ENCODE measurements at places on chromosomes 7 and 10.

DNA sequence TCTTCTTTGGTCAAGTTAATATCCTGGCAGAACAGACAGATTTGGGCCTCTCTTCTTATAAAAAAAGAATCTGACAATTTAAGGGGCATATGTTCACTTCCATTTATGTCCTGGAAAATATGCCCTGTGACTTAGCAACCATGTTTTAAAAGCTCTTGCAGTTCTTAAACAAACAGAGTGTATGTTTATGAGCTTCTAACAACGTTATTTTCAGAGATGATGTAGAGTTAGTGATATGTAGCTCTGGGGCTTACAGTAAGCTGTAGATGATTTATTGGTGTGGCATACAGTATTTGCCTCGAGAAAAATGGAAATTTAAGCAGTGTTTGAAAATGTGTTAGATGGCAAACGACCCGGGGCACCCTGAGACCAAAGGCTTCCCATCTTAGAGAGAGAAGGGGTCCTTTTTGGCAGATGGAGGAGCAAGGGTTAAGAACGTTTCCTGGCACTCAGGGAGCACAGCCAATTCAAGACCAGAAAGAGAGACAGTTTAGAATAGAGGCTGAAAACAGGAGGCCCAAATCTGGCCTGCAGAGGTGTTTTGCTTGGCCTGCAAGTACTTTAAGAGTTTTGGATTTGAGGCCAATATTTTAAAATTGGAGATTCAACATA, 397.5 kb downstream of the KCNMA1 start:
- no peak for DNase-seq

GRCh38 chr10:102585026-102585425, 59.3 kb upstream of the TRIM8 start:
- no peak for DNase-seq

DNA sequence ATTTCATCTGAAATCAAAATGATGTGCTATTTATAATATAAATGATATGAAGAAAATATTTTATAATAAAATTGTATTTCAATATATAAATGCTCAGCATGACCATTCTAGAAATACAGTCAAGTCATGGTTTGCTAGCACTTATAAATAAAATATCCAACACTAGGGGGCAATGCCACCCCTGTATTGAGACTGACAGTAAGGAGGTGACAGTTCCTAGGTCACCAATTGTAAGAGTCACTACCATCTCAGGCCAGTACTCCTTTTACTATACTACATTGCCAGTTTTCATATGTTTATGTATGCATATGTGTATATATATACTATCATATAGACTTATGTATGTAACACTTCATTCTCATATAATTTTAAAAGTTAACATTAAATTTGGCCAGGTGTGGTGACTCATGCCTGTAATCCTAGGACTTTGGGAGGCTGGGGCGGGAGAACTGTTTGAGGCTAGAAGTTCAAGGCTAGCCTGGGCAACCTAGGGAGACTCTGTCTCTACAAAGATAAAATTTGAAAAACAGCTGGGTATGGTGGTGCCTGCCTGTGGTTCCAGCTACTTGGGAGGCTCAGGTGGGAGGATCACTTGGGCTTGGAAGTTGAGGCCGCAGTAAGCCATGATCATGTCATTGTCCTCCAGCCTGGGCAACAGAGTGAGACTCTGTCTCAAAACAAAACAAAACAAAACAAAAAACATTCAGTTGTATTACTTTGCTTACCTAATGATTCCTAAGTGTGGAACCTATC, 2.4 kb upstream of the CNOT4 start:
- peak; percentile 6 for DNase-seq

DNA sequence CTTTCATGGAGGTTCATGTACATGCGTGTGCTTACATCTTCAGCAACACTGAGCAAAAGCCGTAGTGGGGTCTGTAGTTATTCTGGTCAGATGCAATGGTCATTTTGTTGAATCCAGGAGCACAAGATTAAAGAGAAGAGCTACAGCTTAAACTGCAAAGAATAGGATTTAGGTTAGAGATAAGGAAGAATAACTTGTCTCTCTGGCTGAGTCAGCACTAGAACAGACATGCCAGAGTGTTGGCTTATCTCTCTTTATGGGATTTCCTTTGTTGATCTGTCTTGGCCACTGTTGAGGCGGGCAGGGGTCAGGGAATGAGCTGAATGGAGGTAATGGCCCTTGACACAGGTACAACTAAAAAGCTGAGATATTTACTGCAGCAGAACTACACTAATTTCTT, 473.5 kb downstream of the CCSER2 start:
- no peak for DNase-seq

DNA sequence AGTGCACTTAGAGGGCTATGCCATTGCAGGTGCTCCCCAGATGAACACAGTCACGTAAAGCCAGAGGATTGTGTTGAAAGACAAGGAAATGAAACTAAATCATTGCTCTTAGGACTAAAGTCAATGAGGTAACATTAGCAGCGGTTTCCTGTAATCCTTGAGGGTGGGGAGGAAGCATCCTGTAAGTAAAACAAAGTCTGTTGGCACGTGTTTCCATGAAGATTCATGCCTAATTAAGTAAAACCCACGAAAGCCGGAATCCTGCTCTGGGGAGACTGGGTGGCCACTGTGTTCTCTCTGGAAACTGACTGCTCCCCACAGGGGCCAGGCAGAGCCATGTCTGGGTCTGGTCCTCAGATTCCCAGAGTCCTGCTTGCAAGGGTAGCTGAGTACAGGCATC, 18.3 kb downstream of the STEAP1B start:
- DNase-seq, result no peak

DNA sequence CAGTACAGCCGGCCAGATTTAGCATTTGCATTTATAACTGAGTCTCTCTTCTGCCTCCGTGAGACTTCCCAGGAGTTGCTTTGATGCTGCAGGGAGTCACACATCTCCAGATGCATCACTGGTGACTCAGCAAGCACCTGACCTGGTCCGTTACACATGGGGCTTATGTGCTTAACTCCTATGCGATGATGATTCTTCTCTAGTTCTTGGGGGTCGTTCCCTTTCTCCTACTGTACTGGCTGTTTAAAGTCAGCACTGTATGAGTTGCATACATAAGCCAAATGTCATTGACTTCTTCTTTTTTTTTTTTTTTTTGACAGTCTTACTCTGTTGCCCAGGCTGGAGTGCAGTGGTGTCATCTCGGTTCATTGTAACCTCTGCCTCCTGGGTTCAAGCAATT, 13.0 kb upstream of the AKR1E2 start:
- DNase-seq, result no peak

DNA sequence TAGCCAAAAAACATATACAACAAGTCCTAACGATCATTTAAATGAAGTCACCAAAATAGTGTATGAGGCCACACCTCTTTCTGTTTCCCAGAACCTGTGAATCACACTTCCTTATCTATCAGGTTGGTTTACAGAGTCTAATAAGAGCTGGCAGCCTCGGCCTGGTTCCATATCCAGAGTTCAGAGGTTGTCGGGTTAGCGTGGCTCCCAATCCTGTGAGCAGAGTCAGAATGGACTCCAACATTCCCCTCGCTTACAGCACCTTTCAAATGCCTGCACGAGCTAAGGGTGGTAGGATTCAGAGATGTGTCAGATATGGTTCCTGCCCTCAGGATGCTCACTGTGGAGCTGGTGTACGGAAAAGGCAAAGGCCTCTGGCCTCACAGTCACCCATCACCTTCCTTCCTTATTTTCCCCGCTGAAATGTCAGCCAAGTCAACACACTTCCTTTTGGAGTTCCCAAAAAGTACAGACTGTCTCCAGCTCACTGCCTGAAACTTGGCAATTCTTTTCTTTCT, 6.0 kb downstream of the IL15RA start:
- no peak for DNase-seq

DNA sequence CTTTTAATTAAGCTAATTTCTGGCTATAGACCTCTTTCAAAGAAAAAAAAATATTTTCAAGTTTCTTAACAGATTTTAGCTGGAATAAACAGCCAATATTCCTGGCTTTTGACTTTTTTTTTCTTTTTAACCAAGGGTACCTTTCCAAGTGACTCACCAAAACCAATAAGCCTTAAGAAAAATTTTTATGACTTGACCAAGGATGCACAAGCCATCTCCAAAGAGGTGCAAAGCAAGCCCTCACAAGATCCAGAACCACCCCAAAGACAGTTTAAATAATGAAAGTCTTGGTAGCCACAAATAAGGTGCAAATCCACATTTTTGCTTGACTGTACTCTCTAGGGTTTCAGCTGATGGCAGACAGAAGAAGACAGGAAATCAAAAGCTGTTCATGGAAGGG, 76.5 kb downstream of the MAPK8 start:
- no peak for DNase-seq

- DNase-seq, result no peak
Measured at GRCh38 chr7:351256-351655, 61.3 kb downstream of the FOXL3 start.

All from DMS79 (cell line).